ENCODE measurements at places on chromosomes 16 and 17. TPM values are rescaled to one million over a fixed set of nuclear protein-coding genes. Genes with fewer than 3 reads are reported as not detected.
A peak's percentile ranks its signal among the peaks of the same experiment; 100 is the strongest.

GRCh38 chr17:76546556-76547182, 6.8 kb downstream of the PRCD start:
- DNase-seq: no peak

DNA sequence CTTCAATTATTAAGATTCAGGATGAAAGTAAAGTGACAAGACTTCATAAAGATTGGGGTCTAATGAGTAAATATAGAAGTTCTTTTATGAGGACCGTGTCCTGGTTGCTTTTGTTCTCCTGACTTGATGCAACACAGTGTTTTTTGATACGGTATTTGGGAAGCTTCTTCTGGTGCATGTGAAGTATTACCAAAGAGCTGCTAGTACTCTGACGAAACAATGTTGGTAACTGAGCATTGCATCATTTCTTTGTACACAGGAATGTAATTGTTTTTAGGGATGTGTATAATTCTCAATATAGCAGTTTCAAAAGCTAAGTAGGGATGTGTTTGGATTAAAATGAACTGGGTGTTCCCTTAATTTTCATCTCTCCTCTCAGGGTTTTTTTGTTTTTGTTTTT, 15.9 kb downstream of the KPNB1 start:
- DNase-seq: no peak

DNA sequence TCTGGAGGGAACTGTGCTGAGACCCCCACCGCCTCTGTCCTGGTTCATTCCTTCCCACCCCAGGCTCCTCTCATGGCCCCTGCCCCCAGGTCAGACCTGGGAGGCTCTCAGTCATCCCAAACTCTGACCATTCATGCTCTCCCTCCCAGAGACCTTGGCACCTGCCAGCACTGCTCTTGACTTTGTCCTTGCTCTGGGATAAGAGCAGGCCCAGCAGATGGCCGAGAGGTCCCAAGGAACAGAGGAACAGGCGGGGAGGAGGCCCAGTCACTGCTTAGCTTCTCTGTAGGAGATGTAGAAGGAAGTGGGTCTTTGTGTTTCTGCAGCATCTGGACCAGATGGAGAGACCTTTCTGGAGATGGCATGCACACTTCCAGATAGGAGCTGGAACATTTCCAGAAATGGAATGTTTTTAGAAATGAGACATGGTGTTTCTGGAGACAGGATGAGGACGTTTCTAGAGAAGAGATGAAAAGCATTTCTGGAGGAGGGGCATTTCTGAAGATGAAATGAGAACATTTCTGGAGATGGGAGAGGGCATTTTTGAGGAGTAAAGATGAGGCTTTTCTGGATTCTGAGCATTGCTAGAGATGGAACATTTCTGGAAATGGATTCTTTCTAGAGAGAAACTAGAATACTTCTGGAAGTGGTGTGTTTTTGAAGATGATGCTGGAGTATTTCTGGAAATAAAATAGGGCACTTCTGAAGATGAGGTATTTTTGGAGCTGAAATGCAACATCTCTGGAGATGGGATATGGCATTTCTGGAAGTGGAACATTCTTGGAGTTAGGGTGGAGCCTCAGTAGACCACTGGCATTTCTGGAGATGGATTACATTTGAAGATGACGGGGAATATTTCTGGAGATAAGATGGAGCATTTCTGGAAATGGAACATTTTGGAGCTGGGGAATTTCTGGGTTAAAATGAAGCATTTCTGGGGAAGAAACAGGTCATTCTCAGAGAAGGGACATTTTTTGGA, 55.2 kb downstream of the RAI1 start:
- DNase-seq: no peak

DNA sequence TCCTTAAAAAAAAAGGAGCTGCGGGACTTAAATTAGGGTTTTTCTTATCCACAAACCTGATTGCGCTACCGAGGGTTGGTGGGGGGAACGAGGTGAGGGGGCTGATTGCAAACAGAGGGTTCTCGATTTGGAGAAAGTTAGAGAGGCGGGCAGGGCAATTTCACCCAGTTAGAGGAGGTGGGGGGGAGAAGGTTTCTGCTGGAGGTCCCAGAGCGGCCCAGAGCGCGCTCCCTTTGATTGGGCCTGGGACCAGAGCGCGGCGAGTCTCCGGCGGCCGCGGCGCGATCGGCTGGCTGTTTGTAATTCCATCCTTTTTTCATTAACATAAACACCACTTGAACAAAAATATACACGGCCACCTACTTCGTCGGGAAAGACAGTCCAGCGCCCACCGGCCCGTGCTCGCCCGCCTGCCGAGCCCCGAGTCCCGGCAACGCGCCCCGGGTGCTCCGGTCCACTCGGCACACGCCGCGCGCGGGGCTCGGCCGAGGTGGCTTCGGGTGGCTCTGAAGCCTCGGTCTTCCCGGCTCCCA, 13.3 kb upstream of the FOXF1 start:
- no peak for DNase-seq

The CLEC18B gene
- total RNA-seq: 1.4 TPM

The MAP3K14 gene
- 13.0 TPM for total RNA-seq

DNA sequence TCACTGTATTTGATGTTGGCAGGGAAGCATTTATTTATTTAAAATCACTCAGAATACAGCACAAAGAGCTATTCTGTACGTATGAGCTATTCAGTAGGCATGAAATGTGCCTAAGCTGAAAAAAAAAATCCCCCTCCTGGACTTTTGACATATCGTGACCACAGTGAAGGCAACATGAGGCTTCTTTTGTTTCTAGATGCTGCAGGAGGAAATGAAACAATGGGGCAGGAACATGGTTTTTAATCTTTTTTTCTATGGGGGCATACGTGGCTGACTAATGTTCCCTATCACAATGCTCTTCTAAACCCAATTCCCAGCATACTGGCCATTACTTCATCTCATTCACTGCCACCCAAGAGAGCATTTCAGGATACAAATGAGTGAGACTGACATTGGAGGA, 191.0 kb upstream of the PMFBP1 start:
- DNase-seq: no peak

DNA sequence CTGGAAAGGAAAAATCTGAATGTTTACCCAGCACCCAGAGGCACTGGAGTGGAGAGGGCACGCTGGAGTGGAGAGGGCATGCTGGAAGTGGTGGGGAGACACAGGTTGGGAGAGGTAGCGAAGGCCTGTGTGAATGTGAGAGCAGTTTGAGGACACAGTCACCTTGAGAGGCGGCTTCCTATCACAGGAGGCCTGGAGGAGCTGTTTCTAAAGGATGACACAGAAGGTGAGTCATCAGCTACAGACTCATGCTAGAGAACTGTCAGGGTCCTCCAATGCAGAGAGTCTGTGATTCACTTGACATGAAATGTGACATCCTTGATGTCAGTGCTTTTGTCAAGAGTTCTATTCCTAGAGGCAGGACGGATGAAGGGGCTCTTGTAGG, 13.8 kb downstream of the CTRL start:
- DNase-seq: no peak

DNA sequence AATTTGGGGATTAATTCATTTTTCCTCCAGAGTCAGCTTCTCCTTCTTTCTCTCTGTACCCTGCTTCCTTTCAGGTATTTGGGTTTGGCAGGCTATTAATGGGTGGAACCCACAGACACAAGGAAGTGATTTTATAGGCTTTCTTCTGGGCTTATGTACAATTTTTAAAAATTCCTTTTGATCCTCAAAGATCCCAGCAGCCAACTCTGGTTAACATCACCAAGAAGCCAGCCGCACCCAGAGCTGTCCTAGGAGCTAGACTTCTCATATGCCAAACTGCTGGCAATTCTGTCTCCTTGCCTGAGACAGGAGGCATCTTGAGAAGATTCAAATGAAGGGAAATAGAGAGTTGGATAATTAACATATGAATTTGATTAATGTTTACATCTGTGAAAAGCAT, 47.2 kb upstream of the ELAC2 start:
- no peak for DNase-seq

- no peak for DNase-seq
Observed at GRCh38 chr16:4499196-4499555, 23.0 kb downstream of the HMOX2 start.

The QRICH2 gene
- total RNA-seq: 2.6 TPM

The RSKR gene
- 8.3 TPM for total RNA-seq

The SULT1A1 gene
- total RNA-seq: 455 TPM

The LPO gene
- not detected for total RNA-seq

- no peak for DNase-seq
Observed at GRCh38 chr16:53511403-53512280, 8.6 kb upstream of the AKTIP start.

DNA sequence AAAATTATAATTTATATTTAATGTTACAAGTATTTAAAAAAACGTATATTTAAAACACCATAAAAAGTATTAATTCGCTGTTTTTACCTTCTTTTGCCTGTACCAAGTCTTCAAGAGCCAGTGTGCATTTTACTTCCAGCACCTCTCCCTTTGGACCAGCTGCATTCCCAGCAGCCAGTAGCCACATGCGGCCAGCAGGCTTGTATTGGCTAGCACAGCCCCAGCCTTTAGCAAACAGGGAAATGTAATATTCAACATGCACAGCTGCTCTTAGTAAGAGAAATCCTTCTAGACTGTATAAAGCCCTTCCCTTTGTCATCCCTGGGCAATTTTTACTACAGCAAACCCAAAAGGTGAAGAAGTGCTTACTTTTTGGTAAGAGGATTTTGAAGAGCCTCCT, 6.6 kb downstream of the DHODH start:
- no peak for DNase-seq

GRCh38 chr17:75181110-75181509, 1.6 kb downstream of the SUMO2 start:
- DNase-seq: no peak

DNA sequence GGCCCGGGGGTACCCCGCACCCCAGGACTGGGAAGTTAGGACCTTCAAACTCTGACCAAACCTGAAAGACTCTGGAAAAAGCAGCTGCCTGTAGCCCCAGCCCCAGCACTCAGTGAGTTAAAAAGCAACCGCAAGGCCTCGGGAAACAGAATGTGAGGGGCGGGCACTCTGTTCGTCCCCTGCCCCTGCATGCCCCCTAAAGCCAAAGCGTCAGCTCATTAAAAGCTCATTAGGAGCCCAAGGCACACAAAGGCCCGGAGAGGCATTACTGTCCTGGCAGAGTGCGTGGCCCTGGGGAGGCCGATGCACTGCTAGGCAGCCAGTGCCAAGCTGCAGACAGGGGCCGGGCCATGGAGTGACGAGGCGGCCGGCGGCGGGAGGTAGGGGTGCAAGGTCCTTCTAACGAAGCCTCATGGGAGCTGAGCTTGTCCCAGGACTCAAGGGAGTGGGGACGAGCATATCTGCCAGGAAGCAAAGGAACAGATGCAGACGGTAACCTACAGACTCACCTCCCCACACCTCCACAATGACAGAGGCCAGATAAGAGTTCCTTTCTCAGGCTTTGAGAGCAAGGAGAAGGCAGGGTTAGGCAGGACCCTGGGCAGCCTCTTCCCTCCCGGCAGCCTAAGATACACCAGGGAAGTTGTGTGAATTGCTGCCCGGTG, 116.8 kb downstream of the ENGASE start:
- no peak for DNase-seq

GRCh38 chr17:62717889-62718288, 90.2 kb downstream of the MARCHF10 start:
- DNase-seq: no peak

DNA sequence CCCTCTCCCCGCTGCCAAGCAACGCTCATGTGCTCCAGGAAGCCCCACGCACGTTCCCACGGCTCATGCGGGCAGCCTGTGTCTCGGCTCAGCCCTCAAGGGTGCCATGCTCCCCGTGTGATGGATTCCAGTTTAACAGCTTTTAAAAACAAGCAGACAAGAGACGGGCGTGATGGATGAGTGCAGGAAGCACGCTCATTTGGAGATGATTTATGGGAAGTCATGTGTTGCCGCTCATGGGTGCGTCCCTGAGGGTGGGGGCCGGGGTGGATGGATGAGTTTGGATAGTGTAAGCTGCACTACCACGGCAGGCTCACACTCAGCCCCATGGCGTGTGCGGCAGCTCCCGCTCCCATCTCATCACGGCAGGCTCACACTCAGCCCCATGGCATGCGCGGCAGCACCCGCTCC, 132.8 kb downstream of the RBFOX3 start:
- no peak for DNase-seq

- DNase-seq: no peak
Observed at GRCh38 chr17:9177212-9177611, 155.9 kb downstream of the NTN1 start.

DNA sequence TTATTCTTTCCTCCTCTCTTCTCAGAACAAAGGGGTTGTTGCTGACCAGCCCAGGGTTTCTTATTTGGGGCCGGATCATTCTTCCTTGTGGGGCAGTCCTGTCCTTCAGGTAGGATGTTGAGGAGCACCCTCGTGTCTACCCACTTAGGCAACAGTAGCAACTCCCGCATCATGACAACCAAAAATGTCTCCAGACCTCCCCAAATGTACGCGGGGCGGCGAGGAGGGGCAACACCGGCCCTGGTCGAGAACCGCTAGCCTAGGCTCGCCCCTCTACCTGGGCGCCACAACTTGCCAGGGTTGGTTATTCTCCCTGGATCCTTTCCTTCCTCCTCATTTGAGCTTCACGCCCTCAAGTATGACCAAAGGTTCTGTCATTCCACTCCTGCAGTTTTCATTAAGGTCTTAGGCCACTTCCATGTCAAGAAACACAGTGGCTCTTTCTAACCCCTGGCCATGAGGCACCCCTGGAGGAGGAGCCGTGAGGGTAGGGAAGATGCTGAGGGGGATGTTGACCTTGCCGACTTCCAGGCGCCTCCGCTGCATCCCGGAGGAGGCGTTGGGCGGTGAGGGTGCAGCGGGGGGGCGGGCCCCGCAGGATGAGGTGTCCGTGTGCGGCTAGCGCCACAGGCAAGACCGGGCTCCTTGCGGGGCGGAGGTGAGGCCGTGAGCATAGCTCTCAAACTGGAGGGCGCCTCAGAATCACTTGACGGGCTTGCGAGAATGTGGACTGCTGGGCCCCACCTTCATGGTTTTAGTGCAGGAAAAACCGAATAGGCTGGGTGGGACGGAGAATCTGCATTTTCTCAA, 712 bp upstream of the SPECC1 start:
- peak; percentile 28 for DNase-seq

GRCh38 chr17:50127697-50128361, 2.1 kb downstream of the SAMD14 start:
- DNase-seq: no peak

The DHRS7C gene
- total RNA-seq: not detected

DNA sequence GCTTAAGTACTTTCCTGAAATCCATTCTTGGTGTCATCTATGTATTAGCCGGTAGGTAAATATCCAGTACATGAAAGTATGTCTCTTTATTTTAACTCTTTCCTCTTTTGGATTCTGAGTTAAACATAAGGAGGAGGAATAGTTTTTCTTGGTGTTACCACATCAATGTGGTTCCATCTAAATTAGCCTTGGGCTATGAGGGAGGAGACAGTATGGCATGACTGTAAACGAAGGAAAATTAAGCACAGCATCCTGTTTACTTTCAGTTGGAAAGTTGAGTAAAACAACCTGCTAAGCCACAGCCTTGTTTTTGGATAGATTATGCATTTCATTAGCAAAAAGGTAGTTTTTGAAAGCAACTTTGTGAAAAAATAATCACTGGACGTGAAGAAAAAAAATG, 693.0 kb upstream of the SOX9 start:
- DNase-seq: no peak

Measured in transverse colon (tissue), 4 donors.